Right hindlimb (tissue), 1 donor: ENCODE measurements at places on chromosomes 6 and 20.

- no peak for DNase-seq
These were observed 568.2 kb downstream of the HDGFL1 start for GRCh38 chr6:23137611-23138010.

- DNase-seq, result peak; percentile 74
These were observed 196.4 kb upstream of the CCN2 start for GRCh38 chr6:132147530-132148011.

DNA sequence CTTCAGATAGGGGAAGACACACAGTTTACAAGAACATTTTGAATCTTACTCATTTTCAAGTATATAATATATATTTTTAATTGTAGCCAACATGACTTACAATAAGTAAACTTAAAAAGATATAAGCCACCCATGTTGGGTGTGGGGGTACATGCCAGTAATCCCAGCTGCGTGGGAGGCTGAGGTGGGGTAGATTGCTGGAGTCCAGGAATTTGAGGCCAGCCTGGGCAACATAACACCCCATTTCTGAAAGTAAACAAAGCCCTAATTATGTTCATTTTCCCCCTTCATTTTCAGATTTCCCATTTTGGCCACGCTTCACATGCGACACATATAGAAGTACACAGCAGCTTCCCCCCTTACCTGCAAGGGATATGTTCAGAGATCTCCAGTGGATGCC lies 30.5 kb downstream of the SERPINB6 start:
- no peak for DNase-seq

- DNase-seq, result no peak
These were observed 1.1 kb downstream of the HSF2 start for GRCh38 chr6:122400462-122401089.

DNA sequence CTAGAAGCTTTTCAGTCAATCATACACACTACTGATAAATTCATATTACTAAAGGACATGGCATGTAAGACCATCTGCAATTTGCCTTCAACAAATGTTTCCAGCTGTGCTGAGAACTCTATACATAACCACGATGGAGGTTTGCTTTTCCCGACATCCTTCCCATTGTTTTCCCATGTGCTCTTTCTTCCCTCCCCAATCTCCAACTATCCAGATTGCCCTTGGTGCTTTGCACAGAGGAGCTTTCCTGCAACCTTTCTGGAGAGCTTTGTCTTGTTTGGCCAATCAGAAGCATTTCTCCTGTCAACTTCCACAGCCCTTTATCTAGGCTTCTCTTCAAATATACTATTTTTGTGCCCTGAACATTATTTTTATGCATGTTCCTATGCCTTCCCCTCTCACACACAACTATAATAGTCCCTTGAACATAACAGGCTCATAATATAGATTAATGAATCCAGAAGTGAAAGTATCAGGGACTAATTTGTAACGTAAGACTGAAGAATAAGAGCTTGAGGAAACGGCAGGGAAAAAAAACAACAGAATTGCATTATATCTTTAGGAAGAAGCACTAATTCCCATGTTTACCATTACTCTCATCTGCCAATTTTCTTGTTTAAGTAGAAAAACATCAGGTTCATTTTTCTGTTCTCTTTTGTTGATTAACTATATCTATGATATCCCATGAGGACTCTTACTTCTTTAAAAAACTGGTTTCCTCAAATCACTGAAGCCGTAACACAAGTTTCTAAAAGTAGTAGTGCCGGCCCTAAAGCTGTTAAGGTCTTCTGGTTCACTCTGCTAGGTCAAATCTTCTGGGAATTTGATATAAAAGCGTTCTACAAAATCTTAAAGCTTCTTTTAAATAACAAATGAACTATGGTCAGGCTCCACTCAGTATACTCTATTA lies 20.1 kb downstream of the SMLR1 start:
- DNase-seq, result no peak

DNA sequence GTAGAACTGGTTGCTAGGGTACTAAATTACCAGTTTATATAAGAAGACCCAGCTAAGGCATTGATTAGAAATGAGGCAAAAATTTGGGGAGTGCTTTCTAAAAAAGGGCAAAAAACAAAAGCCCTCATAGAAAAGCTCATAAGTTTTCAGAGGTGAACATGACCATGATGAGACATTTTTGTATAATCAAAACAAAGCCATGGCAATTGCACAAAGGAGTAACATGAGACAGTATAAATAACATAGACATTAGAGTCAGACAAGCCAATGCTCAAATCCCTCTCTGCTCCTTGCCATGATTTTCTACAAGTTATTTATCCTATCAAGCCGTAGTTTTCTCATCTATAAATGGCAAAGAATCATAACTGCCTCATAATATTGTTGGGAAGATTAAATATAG lies 112.2 kb upstream of the ADTRP start:
- DNase-seq, result no peak

DNA sequence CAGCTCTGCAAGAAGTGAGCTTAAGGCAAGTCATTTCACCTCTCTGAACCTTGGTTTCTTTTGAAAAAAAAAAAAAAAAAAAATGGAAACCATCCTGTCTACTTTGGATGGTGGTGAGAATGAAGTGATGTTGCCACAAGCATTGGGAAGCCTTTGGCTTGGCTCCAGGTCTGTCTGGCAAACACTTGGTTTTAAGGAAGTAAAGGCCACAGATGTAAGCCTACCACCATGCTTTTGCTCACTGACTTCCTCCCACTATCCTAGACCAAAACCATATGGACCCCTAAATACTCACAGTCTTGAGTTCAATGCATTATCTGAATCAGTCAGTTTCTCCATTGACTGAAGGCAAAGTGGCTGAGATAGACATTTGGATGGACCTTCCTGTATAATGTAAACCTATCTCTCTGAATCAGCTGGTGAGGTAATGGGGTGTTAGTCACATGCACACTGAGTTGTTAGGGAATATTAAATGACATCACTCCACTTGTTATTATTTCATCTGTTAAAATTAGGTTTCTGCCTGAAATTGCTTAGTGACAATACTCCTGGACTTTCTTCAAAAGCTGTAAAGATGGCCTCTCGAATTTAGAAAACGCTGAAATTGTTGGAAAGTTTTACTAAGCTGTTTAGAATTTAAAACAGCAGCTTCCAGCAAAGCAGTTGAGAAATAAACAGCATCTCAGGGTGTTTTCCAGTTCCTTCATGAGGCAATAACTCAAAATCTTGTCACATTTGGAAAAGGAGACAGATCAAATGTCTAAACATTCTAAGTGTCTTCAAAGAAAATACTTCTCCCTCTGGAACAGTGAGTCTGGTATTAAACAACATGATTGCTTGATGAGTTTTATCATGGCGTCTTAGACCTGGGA lies 833.5 kb downstream of the DHX35 start:
- no peak for DNase-seq

DNA sequence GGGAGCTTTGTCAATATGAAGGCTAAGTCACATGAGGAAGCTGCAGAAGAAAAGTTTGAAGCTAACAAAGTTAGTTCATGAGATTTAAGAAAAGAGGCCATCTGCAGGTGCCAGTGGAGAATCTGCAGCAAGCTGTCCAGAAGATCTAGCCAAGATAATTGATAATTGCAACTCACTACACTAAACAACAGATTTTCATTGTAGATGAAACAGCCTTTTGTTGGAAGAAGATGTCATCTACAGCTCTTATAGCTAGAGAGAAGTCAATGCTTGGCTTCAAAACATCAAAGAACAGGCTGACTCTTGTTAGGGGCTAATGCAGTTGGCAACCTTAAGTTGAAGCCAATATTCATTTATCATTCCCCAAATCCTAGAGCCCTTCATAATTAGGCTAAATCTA lies 83.7 kb downstream of the RIN2 start:
- DNase-seq, result no peak

DNA sequence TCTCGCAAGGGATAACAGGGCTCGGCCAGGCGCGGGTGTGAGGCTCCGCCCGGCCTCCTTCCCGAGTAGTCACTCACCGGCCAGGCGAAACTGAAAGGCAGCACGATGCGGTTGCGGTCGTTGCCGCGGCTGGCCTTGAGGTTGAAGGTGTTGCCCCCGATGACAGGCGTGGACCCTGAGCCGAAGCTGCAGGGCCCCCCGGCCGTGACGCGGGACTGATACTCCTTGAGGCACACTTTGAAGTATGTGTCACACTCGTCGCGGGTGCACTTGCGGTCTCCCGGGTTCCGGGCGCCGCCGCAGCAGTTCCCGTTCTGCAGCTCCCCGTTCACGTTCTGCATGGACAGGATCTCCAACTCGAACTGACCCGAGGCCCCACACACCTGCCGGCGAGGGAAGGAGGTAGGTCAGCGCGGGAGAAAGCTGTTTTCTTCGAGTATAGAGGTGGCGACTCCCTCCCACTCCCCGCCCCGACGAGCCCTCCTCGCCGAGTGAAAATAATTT lies 1.1 kb downstream of the JAG1 start:
- peak; percentile 62 for DNase-seq

GRCh38 chr20:63309261-63310071 lies 16.5 kb downstream of the COL20A1 start:
- DNase-seq, result peak; percentile 72
